ENCODE measurements at places on chromosomes 2 and 18. TPM values are rescaled to one million over a fixed set of nuclear protein-coding genes. Genes with fewer than 3 reads are reported as not detected.
A peak's percentile ranks its signal among the peaks of the same experiment; 100 is the strongest.

GRCh38 chr2:151886241-151886640 lies 58.0 kb upstream of the ARL5A start:
- peak; percentile 36 for DNase-seq

- no peak for DNase-seq
Observed at GRCh38 chr18:25399554-25399953, 47.6 kb upstream of the ZNF521 start.

Gene NEB
- 0.99 TPM for total RNA-seq

GRCh38 chr2:173755798-173756197 lies 209.4 kb downstream of the SP3 start:
- DNase-seq, result no peak

GRCh38 chr2:8453904-8454302 lies 228.0 kb upstream of the ID2 start:
- no peak for DNase-seq

Gene GAL3ST2
- not detected for total RNA-seq

DNA sequence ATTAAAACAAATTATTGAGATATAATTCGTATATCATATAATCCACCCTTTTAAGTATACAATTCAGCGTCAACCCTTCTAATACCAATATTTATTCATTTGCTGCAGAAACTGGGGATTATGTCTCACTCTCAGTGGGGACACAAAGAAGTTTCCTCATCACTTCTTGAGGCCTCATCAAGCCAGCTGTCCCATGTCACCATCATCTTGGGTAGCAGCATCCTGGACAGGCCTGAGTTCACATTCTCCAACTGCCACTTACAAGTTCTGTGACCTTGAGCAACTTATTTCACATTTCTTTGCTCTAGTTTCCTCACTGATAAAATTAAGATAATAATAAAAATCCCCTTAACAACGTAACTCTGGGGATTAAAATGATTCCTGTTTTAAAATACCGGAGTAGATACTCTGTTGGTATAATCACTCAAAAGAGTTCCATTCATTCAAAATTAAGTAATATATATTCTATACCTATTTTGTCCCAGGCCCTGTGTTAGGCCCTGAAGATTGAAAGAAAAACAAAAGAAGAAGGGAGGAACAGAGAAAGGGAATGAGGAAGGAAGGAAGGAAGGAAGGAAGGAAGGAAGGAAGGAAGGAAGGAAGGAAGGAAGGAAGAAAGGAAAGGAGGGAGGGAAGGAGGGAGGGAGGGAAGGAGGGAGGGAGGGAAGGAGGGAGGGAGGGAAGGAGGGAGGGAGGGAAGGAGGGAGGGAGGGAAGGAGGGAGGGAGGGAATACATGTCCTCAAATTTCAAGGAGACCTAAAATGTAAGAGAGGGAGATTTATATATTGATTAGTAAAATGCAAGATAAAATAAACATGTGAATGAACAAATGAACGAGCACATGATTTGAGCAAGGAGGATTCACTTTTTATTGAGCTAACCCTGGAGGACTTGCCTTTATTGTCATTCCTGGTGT lies 42.4 kb downstream of the NCKAP5 start:
- no peak for DNase-seq

GRCh38 chr2:60555066-60555782 lies 1.8 kb upstream of the BCL11A start:
- DNase-seq, result peak; percentile 70

DNA sequence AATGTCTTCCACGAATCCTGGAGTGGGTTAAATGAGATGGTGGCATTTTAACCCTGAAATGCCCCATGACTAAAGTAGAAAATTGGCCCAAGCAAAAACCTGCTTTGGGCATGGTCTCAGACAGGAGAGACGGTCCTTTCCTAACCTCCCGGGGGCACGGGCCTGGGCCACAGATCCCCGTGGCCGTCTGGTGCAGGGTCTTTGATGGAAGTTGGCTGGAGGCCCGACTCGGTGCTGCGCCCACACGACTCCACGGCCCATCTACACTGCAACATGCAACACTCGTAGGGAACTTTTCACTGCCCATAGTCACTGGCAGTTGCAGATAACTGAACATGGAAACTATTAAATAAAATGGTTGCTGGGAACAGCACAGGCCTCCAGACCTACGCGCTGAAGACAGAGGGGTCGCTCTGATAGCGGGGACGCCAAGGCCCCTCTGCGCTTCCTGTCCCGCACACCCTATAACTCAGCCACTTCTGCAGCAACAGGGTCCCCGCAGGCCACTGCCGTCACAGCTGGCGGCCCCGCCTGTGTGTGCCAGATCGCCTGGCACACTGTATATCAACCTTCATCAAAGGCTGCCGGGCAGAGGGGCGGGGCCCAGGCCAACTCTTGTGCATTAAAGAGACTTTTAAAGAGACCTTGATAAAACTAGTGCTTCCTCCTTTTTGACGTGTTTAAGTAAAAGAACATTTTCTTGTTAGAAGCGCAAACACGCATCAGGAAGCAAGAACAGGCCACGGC lies 214.1 kb downstream of the TWIST2 start:
- no peak for DNase-seq

DNA sequence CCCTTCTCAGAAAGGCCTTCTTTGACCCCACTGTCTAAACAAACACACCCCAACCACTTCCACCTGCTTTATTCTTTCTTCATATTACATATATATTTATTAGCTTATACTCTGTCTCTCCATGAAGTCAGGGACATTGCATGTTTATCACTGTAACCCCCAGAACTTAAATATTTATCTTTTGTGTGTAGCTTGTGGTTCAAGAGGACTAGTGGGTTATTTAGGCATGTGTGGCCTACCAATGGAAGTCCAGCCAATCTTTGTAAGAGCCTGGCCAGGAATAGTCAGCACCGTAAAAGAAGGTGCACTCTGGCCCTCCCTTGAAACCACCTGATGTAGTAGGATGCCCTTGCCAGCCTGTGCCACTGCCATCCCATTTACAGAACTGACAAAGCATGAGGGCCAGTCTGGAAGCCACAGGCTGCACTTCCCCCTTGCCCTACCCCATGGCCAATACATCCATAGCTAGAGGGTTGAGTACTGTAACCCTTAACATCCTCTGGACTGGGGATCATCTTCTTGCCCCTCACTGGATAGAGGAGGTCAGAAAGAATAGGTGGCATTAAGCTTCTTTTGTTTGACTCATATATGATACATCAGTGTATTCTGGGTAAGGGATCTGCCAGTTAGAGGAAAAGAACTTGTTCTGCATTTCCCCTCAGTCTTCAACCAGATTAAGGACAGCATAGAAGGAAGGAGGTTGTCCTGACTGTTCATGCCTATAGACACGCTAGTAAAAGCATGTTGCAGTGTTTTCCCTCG lies 4.9 kb downstream of the NEMP2 start:
- DNase-seq, result no peak

- no peak for DNase-seq
Observed at GRCh38 chr2:219184121-219184520, 6.0 kb downstream of the RETREG2 start.

DNA sequence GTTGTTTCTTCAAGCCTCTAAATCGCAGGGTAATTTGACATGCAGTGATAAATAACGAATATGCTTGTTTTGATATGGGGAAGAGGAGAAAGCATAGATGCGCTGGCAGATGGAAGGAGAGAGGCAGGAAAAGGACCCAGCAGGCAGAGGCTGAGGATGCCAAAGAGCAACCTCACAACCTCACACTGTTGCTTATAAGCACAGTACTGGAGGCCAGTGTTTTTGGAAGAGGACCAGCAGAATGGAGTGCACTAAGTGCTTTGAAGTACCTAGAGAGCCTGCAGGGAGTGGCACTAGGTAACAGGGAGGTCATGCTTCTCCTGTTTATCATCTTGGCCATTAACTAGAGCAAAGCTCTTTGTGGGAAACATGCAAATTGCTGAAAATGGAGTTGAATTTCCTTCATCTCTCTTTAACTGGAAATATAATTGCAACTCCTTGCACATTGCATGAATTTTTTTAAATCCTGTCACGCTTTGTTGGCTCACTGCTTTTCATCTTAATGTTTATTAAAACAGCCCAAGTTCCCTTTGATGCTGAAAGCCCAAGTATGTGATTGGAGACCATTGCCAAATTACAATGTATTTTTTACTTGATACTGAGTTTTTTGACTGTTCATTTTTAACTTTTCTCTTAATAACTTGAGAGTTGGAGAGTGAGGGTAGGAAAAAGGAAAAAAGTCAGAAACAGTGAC lies 236.4 kb downstream of the LRRTM1 start:
- DNase-seq, result no peak

DNA sequence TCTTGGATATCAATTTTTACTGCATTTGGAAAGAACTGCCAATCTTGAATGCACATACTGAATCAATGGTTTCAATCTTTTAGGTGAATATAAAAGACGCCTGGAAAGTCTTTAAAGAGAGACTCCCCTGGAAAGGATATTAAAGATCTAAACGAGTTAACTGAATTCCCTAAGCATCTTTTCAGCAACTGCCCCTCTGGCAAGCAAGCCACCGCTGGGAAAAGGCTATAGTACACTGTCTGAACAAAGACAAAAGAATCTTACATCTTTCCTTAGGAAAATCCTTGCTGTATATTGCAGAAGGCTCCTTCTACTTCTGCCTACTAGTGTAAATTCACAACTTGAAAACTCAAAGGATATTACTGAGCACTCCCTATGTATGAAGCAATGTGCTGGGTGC lies 28.0 kb downstream of the MYO5B start:
- DNase-seq, result no peak

DNA sequence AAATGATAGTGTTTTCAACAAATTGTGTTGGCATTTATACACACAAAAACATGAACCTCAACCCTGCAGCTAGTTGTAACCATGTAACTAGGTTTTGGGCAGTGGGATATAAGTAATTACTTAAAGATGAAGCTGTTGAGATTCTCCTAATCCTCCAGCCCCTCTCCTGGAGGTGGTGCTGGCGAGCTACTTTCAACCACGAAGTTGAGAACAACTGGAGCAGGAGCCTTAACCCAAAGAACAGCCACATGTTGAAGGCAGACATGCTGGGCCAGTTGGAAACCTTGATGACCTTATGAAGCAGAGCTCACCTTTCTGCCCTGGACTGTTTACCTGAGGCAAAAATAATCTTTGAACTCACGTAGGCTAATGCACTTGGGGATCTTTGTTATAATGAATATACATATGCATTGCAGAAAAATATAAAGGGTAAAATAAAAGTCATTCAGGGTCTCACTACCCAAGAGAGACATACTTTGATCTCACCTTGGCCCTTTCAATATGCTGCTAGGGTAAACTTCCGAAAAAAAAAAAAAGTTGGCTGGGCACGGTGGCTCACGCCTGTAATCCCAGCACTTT lies 89.6 kb upstream of the NPAS2 start:
- peak; percentile 85 for DNase-seq

Gene SERPINB13
- not detected for total RNA-seq

Gene PFN4
- under 0.01 TPM for total RNA-seq

- DNase-seq, result no peak
Observed at GRCh38 chr18:46167971-46168370, 63.8 kb downstream of the HAUS1 start.

Gene IKZF2
- total RNA-seq, result 0.65 TPM

- DNase-seq, result no peak
Observed at GRCh38 chr2:98037666-98038336, 42.1 kb upstream of the TMEM131 start.

- no peak for DNase-seq
Observed at GRCh38 chr18:69432847-69433246, 32.2 kb downstream of the DOK6 start.

Gene ANKRD53
- total RNA-seq, result 0.22 TPM

GRCh38 chr2:72561621-72562318 lies 264.1 kb downstream of the EXOC6B start:
- peak; percentile 51 for DNase-seq

Gene SLC11A1
- total RNA-seq, result under 0.01 TPM

Gene RTKN
- total RNA-seq, result 11.8 TPM

Gene LYG2
- not detected for total RNA-seq

DNA sequence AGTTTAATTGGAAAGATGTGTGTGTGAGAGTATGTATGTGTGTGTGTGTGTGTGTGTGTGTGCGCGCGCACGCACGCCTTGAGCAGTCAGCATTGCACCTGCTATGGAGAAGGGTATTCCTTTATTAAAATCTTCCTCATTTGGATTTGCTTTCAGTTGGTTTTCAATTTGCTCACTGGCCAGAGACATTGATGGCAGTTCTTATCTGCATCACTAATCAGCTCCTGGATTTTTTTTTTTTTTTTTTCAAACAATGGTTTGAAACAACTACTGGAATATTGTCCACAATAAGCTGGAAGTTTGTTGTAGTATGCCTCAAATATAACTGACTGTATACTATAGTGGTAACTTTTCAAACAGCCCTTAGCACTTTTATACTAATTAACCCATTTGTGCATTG lies 48.0 kb downstream of the FEZ2 start:
- DNase-seq, result no peak

DNA sequence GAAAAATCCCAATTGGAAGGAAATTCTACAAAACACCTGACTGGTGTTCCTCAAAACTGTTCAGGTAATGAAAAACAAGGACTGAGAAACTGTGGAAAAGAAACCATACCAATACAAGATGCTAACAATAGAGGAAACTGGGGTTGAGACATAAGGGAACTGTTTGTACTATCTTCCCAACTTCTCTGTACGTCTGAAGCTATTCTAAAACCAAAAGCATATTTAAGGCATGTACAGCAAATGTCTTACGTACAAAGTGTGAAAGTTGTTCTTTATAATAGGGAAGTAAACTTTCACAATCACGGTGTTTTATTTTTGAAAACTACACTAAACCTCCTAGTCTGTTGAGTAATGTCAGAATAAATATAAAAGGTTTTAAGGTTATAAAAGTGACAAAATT lies 776.1 kb upstream of the RAB6C start:
- no peak for DNase-seq

- no peak for DNase-seq
Observed at GRCh38 chr2:236935083-236935482, 150.6 kb upstream of the COPS8 start.

GRCh38 chr2:99386011-99386410 lies 48.8 kb downstream of the EIF5B start:
- DNase-seq, result no peak

Gene FHOD3
- total RNA-seq, result under 0.01 TPM

- DNase-seq, result no peak
Observed at GRCh38 chr18:75139226-75139911, 69.6 kb downstream of the PTGR3 start.

Gene TLX2
- not detected for total RNA-seq

Gene MAP4K3
- 10.5 TPM for total RNA-seq

- DNase-seq, result no peak
Observed at GRCh38 chr2:44680424-44680971, 261.0 kb upstream of the SIX3 start.

- DNase-seq, result no peak
Observed at GRCh38 chr2:3266925-3267867, 110.4 kb downstream of the EIPR1 start.

DNA sequence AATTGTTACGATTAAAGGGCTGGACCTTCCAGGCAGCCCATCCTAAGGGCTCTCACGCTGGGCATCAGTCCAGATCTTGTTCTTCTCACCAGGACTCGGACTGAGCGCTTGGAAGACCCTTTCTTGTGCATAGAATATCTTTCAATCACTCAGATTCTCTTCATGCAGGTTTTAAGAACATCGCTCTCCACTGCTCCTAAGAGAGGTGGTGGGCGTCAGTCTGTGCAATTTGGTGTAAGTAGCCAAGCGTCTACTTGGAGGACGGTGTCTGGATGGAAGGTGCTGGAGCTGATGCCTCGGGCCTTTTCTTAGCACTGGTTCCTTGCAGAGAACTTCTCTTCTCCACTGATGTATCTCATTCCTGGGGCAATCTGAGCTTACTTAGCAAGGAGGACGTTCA lies 68.7 kb downstream of the ASB1 start:
- no peak for DNase-seq

All from lung microvascular endothelial cell (primary cell).